ENCODE measurements at places on chromosomes 12 and 14. TPM values are rescaled to one million over a fixed set of nuclear protein-coding genes. Genes with fewer than 3 reads are reported as not detected.

DNA sequence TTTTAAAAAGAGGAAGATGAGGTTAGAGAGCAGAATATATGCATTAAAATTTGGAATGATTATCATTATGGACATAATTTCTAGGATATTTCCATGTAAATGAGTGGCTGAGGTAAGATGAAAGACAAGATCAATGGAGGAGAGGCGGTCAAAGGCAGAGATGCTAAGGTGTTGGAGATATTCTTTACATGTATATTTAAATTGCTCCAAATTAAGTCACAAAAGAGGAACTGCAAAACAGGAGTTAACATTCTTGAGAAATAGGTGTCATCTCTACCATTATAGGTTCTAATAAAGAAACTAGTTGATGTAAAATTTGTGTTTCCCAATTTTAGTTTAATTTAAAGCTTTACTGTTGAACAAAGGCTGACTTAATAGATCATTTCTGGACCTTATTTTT, 268.5 kb upstream of the PPFIA2 start:
- no peak for DNase-seq

GRCh38 chr14:75715926-75716780, 55.1 kb downstream of the TTLL5 start:
- DNase-seq: no peak

DNA sequence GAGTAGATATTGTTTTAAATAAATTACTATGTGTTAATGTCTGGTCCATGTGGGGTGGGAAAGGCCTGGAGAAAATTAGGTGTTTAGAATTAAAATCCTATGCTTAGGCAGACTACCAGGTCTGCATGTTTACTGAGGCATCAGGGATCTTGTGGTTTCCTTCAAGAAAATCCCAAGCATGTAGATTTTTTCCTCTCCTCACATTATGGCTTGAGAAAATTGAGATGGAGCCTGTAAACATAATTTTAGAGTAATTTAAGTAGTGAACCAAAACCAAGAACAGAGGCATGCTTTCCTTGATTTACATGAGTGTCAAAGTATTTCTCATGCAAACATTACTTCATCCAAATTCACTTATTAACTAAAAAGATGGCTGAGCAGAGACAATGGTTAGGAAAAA, 823.7 kb downstream of the AACS start:
- DNase-seq: no peak

DNA sequence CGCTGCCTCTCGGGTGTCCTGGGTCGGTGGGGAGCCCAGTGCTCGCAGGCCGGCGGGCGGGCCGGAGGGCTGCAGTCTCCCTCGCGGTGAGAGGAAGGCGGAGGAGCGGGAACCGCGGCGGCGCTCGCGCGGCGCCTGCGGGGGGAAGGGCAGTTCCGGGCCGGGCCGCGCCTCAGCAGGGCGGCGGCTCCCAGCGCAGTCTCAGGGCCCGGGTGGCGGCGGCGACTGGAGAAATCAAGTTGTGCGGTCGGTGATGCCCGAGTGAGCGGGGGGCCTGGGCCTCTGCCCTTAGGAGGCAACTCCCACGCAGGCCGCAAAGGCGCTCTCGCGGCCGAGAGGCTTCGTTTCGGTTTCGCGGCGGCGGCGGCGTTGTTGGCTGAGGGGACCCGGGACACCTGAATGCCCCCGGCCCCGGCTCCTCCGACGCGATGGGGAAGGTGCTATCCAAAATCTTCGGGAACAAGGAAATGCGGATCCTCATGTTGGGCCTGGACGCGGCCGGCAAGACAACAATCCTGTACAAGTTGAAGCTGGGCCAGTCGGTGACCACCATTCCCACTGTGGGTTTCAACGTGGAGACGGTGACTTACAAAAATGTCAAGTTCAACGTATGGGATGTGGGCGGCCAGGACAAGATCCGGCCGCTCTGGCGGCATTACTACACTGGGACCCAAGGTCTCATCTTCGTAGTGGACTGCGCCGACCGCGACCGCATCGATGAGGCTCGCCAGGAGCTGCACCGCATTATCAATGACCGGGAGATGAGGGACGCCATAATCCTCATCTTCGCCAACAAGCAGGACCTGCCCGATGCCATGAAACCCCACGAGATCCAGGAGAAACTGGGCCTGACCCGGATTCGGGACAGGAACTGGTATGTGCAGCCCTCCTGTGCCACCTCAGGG, 679 bp downstream of the ARF6 start:
- DNase-seq: peak; percentile 69

Gene RNF212B
- not detected for total RNA-seq
